ENCODE measurements at places on chromosomes 1 and 21.

DNA sequence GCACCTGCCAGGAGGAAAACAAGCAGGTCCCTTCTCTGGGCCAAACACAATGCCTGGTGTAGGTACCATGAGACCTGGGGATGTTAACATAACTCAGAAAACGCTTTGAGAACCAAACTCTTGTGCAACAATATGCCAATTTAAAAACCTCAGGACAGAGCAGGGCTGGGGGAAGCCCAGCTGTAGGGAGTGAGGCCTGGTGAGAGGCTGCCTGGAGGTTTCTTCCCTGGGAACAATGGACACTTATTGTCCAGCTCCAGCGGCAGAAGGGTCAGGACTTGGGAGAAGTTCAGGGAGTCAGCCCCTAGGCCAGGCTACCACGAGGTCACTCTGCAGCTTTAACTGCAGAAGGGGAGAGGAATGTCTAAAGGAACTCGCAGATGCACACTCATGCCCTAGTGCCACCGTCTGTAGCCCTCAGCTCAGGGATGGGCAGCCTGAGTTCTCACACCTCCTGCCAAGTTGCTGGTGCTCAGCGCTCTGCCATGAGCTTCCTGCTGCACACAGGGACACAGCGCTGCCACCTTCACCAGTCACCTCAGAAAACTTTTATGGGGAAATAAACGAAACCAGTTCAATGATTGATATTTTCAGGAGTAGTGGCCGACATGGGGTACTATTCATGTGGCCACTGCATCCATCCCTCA, 8.5 kb downstream of the GPR157 start:
- DNase-seq: no peak

DNA sequence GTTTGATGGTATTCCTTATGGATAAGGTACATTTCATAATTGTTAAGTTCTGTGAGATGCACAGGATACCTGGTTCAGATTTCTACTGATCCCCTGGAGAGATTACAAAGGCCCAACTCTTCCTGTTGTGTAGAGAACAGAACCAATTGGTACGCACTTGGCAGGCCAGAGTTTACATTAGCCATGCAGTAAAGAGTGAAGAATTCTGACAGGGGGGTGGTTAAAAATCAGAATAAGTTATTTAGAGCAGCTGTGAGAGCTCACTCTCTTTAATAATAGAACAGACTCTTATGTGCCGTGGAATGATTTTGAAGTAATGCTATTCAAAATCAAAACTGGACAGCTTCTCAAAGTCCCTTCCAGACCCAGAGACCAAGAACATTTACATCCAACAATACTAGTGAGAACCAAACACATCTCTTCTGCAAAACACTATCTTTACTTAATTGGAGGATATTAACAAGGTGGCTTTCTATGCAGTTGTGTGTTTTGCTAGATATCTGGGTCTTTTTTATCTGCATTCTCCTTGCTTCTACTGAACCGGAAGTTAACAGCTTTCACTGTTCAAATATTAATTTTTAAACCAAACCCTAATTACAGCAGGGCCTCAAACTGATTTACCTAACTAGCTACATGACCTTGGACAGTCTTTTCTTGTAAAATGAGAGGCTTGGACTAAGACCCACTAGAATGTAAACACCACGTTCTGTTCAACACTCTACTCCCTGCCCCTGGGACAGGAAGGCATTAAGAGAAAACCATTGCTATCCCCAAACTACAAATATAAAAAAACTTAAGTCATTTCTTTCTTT, 4.0 kb downstream of the USP24 start:
- DNase-seq: no peak

- DNase-seq: no peak
Measured at GRCh38 chr1:235012436-235013210, 116.0 kb downstream of the TOMM20 start.

DNA sequence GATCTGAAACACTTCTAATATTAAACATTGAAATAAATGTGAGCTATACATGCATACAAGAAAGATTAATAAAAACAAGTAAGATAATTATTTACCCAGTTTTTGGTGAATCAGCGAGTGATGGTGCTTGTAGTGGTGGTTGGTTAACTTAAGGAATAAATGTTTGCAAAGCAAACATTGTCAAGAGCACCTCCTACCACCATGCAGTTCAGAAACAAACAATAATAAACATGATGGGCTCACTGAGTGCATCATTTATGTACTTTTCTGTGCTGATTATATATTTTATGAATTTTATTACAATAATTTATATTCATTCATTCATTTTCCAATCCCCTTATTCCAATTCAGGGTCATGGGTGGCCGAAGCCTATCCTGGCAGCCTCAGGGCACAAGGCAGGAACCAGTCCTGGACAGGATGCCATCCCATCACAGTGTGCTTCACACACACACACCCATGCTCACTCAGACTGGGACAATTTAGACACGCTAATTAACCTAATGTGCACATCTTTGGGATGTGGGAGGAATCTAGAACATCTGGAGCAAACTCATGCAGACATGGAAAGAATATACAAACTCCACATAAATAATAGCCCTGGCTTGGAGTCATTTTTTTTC, 57.8 kb downstream of the ZMYM4 start:
- DNase-seq: no peak

- no peak for DNase-seq
Measured at GRCh38 chr1:52534928-52535764, 17.7 kb downstream of the TUT4 start.

DNA sequence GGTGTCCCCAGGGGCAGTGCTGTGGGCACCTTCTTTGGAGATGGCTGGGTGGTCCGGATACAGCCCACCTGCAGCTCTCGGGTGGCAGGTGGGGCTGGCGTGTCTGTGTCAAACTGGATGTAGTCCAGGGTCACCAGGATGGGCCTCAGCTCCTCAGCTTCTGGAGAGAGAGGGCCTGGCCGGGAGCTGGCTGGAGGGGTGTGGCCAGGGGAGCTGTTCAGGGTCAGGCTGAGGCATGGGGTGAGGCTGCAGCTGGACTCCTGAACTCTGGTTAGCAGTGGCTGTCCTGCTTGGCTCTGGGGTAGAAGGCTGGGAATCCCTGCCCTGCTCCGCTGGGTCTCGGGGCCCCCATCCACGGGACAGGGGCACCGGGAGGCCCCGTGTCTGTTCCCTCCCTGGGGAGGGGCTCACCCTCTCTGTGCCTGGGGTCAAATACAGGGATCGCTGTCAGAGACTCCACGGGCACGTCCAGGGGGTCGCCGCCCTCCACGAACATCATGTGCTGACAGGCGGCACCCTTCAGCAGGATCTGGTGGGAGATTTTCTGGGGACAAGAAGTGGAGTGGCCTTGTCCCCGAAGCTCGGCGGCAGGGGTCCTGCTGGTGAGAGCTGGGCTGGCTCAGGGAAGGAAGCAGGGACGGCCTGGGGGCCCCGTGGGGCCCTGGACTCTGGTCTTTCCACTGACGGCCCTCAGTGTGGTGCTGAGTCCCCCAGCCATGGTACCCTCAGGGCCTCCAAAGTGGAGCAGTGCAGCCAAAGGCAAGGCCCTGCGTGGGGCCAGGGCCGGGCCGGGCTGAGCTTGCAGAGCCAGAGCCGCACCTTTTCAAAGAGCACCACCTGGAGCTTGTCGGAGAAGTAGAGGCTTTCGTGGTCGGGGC, 4.1 kb upstream of the TMEM52 start:
- DNase-seq: no peak

DNA sequence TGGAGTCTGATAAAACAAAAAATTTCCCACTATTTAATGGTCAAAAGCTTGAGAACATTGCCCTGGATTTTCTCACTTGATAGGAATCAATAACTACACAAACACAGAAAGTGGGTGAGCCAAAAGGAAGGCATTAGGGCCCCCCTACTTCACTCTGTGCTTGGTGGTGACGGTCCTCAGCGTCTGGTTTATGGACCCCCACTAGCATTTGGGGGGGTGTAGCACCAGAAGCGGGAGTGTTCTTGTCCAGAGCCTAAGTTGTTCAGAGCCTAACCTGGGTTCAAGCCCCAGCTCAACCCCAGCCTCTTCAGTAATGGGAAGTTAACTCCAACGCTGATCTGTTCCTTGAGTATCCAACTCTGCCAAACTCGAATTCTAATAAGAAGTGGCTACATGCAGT, 33.1 kb downstream of the STPG1 start:
- DNase-seq: no peak

DNA sequence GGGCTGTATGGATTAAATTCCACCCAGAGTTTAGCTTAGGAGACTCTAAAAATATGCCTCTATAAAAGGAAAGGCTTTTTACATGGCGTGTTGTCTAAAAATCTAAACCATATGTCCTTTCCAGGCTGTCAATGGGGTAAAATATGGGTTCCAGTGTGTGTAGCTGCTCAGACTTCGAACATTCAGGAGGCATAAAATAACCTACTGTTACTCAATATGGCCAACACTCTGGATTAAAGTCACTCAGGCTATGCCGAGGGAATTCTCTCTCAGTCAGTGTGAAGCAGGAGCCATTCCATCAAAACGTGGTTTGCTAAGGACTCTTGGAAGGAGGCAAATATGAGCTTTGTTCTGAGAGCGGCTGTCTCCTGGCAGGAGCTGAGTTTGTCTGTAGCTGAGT, 135.3 kb downstream of the RUNX1 start:
- DNase-seq: no peak

GRCh38 chr1:34663031-34663430, 91.8 kb upstream of the GJB5 start:
- DNase-seq: no peak

DNA sequence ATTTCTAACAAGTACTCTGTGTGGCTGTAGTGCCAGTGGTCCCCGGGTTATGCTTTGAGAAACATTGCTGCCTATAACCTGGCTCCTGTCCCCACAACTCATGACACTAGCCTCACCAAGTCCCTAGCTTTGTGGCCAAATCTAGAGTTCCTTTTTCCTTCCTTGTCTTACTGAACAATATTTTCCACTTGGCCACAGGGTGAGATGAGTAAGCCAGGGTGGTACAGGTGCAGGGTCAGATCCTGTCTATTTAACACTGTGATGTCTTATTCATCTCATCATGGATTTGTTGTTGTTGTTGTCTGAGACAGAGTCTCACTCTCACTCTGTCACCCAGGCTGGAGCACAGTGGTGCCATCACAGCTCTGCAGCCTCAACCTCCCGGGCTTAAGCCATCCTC, 18.6 kb downstream of the ARMH1 start:
- DNase-seq: no peak
